Activated CD4-positive, alpha-beta T cell treated with anti-CD3 and anti-CD28 coated beads for 1 hour (primary cell): ENCODE measurements at places on chromosomes 12 and 14.

- DNase-seq: no peak
Observed at GRCh38 chr12:2274733-2275132, 221.9 kb downstream of the CACNA1C start.

GRCh38 chr14:55454264-55455002 lies 14.0 kb upstream of the TBPL2 start:
- DNase-seq: no peak

DNA sequence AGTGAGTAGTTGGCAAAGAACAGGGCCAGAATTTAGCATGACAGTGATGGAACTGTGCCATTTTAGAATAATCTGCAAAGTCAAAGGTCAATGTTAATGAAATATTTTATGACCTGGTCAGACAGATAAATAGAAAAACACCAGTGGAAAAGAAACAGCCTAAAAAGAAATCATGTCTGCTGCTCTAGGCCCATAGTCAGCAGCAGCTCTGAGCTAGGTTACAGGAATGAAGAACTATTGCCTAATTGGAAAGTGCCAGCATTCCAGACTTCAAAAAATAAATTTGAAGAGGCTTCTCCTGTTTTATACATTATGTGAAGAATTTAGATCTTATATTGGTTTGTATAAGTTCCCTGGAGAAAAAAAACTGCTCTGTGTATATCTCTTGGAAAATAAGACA lies 9.8 kb downstream of the NPC2 start:
- no peak for DNase-seq

- DNase-seq: no peak
Observed at GRCh38 chr14:68712703-68713370, 80.0 kb downstream of the ZFP36L1 start.

DNA sequence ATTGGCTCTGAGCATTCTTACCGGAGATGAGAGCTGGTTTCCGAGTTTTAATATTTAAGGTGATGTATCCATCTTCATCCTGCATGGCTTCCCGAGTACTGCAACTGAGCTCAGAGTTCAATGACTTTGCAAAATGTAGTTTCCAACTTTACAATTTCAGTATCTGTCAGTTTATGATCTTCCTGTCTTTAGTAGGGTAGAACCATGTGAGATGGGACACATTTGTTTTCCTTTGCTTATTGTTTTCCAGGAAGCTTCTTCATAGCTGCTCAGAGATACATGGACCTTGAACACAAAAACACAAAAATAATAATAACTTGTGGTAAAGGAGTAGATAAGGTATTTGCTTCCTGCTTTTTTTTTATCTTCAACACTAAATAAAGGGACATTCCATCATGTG lies at the start of gene CLEC1B:
Gene CLEC1B (minus strand): TSS at position 106 of the 400 bp plus-strand sequence. CDS start 21 bp downstream, at position 85.
- DNase-seq: no peak

- no peak for DNase-seq
Observed at GRCh38 chr12:10618338-10618987, 5.1 kb upstream of the MAGOHB start.

DNA sequence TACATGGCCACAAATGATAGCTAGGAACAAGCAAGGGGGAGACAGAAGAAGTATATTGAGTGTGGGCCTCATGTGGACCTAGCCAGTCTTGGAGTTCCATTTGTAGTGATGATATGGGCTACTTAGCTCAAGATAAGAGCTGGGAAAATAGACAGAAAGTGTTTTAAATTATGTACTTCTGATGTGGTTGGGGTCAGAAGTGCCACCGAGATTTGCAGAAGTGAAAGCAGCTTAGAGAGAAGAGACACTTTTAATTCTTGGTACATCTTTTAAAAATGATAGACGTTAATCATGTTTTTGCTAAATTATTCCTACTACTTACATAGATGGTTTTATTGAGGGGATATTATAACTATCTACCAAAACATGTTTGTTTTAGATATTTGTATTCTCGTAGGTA lies 198.3 kb upstream of the PDZRN4 start:
- DNase-seq: no peak

DNA sequence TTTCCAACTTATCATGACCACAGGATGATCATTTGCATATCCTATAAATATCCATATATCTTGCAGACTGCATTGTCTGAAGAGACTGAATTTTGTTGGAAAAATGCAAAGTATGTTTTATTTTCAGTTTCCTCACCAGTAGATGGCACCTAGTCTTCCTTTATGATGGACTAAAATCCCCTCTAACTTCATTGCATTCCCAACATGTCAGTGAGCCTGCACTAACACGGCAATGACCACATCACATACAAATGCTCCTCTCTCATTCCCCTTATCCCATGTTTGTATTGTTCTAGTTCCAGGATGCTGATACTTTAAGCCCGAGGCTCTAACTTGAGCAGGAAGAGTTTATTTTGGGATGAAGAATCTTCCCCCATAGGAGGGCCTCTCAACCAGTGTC lies 24.7 kb upstream of the MYBPC1 start:
- no peak for DNase-seq
